H9 (cell line): ENCODE measurements at places on chromosomes 11 and 22. TPM values are rescaled to one million over a fixed set of nuclear protein-coding genes. Genes with fewer than 3 reads are reported as not detected.

The TMPRSS5 gene
- 0.37 and 0.81 TPM in 2 replicates for total RNA-seq

The SEPTIN3 gene
- total RNA-seq, result 32.4 and 33.3 TPM in 2 replicates

The NPTXR gene
- total RNA-seq, result 7.8 and 8.1 TPM in 2 replicates

The BIK gene
- 6.8 and 8.3 TPM in 2 replicates for total RNA-seq

The OR2AT4 gene
- not detected in 2 replicates for total RNA-seq
